ENCODE measurements at places on chromosomes 12 and 14.

GRCh38 chr12:111819191-111820158, 22.6 kb upstream of the MAPKAPK5 start:
- no peak for DNase-seq

- DNase-seq = no peak
Observed at GRCh38 chr12:64218597-64218996, 3.5 kb downstream of the KICS2 start.

DNA sequence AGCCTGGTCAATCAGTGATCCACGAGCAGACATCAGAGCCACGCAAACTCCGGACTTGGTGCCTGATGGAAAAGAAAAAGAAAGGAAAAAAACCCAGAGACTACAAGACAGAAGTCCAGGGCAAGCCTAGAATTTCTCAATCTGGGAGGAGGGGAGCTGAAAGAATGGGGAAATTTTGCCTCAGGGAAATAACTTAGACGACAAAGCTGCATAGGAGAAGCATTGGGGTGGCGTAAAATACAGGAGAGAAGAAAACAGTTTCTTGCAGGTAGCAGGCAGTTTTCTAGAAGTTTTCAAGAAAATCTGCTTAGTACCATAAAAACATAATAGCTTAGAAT, 2.6 kb upstream of the SLC11A2 start:
- no peak for DNase-seq

DNA sequence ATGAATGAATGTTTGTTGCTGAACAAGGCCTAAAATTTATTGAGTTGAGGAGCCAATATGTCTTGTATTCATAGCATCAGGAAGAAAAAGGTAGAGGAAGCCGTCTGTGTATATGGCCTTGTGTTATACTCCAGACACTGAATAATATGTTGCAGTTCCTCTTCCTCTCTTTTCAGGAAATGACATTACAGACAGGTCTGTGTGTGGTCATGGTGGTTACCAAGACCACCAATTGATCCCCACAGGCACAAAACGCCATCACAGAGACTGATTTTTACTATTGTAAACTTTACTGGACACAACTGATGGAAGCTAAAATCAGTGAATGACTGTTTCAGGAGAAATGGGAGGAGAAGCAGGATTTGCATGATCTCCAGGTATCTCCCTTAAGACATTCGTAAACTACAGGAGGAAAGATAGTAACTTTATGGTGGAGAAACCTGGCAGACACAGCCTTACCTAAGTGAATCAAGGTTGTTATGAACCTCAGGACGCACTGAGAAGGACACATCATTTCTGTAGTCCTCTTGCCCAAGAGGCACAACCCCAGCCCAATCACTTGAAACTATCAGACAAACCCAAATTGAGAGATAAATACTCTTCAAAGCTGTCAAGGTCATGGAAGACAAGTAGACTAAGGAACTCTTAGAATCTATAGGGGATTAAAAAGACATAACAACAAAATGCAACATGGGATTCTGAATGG, 334.1 kb upstream of the RGS6 start:
- no peak for DNase-seq

DNA sequence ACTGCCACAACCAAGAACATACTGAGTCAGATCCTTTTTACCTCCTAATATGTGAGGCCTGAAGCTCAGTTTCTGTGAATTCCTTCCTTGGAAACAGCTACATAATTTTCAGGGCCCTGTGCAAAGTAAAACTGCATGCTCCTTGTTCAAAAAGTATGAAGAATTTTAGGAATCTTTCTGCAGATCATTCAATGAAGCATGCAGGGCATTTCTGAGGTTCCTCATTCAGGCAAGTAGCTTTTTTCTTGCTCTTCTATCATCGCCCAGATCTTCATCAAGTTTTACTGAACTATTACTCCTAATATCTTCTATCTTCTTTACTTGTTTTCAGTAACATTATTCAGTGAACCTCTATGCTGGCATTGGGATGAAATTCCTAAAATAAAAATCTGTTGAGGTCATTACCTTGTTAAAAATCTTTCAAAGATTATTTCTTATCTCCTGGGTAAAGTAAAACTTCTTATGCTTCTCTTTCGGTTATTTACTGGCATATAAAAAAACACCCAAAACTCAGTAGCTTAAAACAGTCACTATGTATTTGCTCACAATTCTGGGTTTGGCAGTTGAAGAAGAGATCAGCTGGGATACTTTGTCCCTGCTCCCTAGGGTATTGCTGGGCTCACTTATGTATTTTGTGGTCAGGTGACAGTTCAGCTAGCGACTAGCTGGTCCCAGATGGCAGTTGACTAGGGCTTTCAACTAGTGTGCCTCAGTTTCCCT, 42.6 kb upstream of the KRR1 start:
- DNase-seq = peak; percentile 46

- no peak for DNase-seq
Observed at GRCh38 chr14:104582662-104583061, 3.1 kb downstream of the C14orf180 start.

DNA sequence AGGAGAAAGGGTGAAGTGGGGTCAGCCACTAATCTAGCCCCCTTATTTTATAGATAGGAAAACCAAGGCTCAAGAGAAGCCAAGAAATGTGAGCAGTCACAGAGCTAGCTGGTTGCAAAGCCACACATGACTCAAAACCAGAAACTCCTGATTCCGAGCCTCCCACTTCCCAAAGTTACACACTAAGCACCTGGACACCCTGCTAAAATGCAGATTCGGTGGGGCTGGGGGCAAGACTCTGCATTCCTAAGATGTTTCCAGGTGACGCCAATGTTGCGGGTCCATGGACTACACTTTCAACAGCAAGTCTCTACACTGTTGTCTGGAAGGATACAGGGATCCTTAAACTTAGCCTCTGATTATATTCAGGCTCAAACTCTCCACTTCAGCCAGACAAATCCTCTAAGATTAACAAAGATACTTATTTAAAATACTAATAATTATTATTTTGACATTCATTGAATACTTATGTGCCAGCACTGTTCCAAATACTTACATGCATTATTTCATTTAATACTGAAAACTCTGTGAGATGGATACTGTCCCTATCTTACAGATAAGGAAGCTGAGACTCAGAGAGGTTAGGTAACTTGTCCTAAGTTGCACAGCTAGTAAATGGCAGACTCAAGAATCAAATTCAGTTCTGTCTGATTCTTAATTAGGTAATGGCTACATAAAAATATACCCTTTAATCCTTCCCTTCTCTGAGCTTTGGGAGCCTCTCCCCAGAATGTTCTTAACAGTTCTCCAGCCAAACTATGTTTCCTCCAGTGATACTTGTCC, 81.4 kb downstream of the CRACR2A start:
- DNase-seq = no peak

DNA sequence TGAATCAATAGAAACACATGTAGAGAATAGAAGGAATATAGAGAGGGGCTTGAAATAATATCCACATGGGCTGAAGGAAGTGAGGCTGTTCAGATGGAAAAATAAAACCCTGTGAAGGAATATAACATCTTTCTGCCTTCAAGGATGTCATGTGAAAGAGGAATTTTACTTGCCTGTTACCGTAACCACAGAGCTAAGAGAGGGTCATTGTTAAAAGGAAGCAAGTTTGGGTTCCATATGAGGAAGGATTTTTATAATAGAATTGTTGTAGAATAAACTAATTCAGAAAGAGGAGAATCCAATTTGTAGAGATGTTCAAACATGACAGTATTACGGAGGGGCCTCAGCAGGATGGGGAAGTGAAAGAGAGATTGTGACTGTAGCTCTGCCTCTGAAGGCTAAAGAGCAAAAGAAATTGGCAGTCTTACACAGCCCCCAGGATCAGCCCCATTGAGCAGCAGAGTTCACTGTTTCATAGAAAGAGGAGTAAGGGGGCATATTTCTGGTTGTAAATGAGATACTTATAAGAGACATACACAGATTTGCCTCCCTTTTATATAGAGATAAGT, 41.8 kb upstream of the PTPRR start:
- no peak for DNase-seq

- no peak for DNase-seq
Observed at GRCh38 chr14:85865701-85866100, 335.8 kb downstream of the FLRT2 start.

- DNase-seq = no peak
Observed at GRCh38 chr14:33857650-33858049, 93.2 kb downstream of the EGLN3 start.

DNA sequence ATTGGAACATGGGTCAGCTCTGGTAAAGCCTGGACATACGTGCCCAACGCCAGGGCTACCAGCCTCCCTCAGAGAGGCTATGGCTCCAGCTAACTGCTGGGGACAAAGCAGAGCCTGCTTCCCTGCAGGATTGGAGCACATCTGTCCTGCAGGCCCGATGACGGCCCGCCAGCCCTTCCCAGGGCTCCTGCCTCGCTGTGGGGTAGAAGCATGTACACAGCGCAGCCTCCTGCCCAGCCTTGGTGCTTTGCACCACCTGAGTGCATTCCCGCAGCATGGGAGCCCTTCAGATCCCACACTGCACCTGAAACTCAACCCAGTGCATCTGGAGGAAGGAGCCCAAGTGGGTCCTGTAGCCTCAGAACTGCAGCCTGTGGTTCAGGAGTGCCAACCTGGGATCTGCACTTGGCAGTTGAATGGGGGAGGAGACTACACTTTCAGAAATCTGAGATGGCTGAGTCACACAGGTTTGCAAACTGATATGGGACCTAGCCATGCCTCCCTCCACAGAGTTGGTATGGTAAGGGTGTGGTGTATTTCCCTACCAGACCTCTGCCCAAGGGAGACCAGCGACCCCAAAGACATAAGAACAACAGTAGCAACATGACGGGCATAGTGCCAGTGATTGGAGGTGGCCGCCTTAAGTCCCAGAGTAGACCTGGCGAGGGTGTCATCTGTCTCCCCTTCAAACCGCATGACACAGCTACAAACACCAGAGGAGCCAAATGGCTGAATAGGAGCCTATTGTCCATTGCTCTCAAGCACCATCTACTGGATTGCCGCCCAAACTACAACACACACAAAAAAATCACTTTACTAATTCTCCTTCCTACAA, 273.9 kb upstream of the MIS18BP1 start:
- peak; percentile 58 for DNase-seq

- DNase-seq = peak; percentile 36
Observed at GRCh38 chr14:47675466-47676314, at the start of gene MDGA2. MDGA2 (minus strand) TSS chr14:47675605.

DNA sequence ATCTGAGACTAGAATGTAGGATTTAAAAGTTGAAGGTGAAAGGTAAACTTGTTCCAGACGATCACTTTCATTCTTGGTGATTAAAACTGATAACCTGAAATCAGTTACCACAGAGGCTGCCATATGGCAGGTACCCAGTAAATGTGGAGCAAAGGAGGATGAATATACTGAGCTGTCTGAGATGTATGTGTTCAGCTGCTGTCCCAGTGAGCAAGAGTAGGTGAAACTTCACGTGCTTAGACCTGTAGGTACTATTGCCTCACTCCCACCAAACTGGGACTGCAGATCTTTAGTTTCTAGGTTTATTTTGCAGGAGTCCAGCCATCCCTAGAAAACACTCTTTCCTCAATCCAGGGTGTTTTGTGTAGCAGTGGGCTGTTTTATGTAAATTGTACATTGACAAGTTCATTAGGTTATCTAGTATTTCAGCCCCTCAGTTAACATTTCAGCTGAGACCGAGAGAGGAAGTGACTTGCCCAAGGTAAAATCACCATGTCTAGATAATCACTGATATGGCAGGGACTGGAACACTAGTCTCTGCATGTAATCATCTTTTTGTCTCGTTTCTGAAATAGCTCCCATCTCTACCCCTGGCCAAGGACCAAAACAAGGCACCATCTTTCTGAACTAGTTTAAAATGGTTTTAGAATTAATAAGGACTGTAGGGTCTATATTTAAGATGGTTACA, 62.7 kb downstream of the ATG14 start:
- DNase-seq = no peak

DNA sequence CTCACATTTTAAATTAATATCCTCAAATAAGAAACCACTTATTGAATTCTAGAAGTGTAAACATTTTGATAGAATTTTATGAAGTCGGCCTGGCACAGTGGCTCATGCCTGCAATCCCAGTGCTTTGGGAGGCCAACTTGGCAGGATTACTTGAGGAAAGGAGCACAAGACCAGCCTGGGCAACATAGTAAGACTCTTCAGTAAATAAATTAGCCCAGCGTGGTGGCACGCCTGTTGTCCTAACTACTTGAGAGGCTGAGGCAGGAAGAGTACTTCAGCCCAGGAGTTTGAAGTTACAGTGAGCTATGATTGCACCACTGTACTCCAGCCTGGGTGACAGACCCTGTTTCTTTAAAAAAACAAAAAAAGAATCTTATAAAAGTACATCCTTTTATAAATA, 8.9 kb upstream of the ZNF410 start:
- no peak for DNase-seq

DNA sequence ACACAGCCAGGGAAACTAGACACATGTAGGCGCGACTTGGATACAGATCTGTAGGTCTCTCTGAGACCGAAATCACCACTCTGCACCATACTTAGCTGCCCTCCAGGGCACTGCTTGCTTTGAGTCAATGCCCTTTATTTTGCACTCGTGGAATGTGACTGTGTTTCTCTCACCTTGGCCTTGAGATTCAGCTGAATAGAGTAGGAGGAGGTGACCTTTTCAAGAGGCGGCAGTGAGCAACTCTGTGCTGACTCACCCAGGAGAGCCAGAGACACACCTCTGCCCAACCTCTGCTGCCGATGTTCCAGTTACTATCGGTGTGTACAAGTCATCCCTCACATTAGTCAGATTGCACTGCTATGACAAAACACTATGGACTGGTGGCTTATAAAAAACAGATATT, 583.4 kb downstream of the VRK1 start:
- no peak for DNase-seq

DNA sequence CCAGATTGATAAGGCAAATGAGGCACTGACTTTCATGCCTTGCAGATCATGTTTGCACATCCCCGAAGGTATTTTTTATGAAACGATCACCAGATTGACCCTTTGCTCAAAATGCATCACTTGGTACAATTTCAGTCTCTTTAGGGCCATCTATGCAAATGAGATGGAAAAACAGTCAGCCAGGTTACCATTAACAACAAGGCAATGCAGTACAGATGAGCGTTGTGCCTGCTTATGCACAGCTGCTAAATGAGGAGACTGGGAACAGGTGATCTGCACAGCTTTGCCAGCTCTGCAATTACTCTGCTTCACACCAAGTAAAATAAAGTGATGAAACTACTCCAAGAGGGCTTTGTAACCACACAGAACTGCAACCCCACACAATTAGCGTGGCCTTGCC, 26.1 kb upstream of the PLEKHG7 start:
- no peak for DNase-seq
